Activated naive CD8-positive, alpha-beta T cell treated with anti-CD3 and anti-CD28 coated beads, Interleukin-2, amount 10 ng/mL, durations not matched to agents 7 days and 5 days (primary cell): ENCODE measurements at places on chromosomes 3 and 15.

DNA sequence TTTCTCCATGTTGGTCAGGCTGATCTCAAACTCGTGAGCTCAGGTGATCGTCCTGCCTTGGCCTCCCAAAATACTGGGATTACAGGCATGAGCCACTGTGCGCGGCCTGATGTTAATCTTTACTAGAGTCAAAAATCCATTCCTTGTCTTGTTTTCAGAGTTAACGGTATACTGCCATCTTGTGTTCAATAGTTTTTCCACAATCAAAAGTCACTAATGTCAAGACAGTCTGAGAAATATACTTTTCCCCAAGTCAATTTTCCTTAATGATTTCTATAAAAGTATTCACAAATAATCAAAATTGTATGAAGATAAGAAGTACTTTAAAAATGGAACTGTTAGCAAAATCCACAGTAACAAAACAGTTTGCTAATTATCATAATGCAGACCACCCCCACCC, 8.5 kb downstream of the CRBN start:
- DNase-seq, result no peak

GRCh38 chr3:21356402-21356801, 394.6 kb downstream of the ZNF385D start:
- DNase-seq, result no peak

GRCh38 chr15:83113881-83114674, 6.6 kb downstream of the TM6SF1 start:
- no peak for DNase-seq

DNA sequence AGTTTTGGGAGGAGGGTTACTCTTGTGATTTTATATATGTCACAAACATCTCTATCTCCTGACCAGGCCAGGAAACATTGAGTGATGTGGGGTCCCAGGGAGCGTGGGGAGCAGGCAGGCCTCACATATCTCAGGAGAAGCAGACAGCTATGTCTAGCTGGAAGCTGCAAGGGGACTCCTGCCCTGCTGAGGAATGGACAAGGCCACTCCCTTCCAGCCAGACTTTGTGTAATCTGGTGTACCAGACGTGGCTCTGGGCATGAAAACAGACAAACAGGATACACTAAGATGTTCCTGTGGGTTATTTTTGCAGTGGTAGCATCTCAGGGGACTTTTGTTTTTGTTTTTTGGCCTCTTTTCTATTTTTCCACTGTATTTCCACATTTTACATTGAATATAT, 23.2 kb downstream of the CYP8B1 start:
- no peak for DNase-seq

- DNase-seq, result no peak
Measured at GRCh38 chr3:164550857-164551256, 527.4 kb downstream of the SI start.

GRCh38 chr3:32626631-32627030, 56.0 kb upstream of the DYNC1LI1 start:
- DNase-seq, result no peak

- no peak for DNase-seq
Measured at GRCh38 chr3:68973639-68974038, 39.8 kb downstream of the EOGT start.

DNA sequence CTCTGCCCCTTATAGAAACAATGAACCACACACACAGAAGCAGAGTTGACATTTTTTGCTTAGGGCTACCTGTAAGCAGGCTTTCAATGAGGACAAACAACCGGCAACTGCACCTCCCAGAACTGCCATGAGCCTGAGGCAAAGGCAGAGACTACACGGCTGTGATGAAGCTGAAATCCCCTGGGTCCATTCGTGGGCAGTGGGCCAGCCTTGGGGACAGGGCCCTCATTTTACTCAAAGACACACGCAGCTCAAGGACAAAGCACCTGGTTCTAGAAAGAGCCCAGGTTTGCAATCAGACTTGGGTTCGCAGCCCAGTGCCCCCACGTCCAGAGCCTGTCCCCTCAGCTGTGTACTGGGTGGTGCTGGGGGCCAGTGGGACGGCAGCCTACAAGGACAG, 17.9 kb downstream of the FAM174B start:
- DNase-seq, result no peak

- DNase-seq, result no peak
Measured at GRCh38 chr15:82571722-82572222, 31.5 kb upstream of the RPS17 start.

- no peak for DNase-seq
Measured at GRCh38 chr15:98547741-98548138, 100.6 kb upstream of the IGF1R start.

DNA sequence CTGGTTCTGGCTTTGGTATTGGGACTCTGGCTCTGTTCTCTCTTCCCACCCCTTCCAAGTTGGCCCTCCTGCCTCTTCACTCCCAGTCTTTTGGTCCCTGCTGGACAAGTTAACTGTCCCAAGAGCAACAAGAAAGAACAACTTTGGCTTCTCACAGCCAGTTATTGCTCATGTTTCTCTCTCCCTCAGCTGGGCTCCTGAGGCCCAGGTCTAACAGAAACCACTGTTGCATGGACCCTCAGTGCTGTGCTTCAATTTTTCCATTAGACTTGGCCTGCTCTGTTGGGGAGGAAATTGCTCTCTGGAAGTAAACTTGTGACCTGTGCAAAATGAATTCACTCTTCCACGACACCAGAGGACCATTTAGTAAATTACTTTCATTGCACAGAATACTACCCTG, 64.5 kb downstream of the CHST2 start:
- no peak for DNase-seq

GRCh38 chr3:16130066-16130465, 44.4 kb upstream of the GALNT15 start:
- no peak for DNase-seq

DNA sequence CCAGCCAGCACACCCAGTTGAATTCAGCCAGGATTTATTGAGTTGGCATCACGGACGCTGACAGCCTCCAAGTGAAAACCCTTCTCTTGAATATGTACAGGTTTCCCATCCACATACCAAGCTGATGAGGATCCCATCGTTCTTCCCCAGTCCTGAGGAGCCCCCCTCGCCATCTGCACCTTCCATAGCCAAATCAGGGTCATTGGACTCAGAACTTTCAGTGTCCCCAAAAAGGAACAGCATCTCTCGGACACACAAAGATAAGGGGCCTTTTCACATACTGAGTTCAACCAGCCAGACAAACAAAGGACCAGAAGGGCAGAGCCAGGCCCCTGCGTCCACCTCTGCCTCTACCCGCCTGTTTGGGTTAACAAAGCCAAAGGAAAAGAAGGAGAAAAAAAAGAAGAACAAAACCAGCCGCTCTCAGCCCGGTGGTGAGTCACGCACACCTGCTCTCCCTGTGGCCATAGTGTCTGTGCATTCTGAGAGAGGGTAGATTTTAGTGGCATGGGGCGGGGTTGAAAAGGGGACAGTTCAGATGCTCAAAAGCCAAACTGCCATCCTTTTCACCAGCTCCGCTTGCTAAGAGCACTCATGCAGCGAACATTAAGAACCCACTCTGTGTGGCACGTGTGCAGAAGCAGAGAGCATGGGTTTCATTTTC, 51.2 kb downstream of the KLHL25 start:
- DNase-seq, result no peak

- no peak for DNase-seq
Measured at GRCh38 chr3:104614564-104614963, 752.1 kb upstream of the ALCAM start.

- DNase-seq, result no peak
Measured at GRCh38 chr3:93924491-93924890, 49.2 kb downstream of the PROS1 start.

- no peak for DNase-seq
Measured at GRCh38 chr3:71035314-71035713, 548.2 kb downstream of the FOXP1 start.

DNA sequence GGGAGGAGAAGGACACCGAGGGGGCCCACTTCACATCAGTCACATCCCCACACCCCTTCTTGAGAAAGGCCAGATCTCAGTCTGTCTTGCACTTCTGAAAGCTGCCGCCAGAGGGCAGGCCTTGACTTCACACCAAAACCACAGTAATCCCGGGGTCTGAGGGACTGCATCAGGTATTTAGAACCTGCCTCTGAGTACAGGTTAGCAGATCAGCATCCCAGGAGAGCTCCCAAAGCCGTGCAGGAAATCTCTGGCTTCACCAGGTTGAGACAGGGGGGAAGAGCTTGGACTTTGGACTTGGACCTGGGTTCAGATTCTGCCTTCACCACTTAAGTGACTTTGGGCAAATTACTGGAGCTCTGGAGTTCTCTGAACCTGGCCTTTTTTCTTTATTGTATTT, 50.3 kb downstream of the LHFPL4 start:
- DNase-seq, result peak; percentile 79

DNA sequence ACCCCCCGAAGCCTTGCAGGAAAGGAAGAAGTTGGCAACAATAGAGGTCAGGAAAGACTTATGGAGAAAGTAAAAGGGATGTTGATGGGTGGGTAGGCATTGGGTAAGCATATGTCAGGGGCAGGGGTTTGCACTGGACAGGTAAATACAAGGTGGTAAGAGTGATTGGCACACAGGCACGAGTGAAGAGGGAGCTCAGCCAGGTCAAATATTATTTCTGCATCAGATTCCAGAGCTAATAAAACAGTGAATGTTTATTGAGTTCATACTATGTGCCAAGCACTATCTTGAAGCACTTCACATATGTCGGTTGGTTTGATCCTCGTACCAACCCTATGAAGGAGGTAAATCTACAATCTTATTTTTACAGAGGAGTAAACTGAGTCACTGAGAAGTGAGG, 6.6 kb downstream of the CLSTN2 start:
- no peak for DNase-seq

GRCh38 chr3:176479248-176479647, 718.0 kb downstream of the TBL1XR1 start:
- DNase-seq, result no peak
